ENCODE measurements at places on chromosomes 6 and 20.

DNA sequence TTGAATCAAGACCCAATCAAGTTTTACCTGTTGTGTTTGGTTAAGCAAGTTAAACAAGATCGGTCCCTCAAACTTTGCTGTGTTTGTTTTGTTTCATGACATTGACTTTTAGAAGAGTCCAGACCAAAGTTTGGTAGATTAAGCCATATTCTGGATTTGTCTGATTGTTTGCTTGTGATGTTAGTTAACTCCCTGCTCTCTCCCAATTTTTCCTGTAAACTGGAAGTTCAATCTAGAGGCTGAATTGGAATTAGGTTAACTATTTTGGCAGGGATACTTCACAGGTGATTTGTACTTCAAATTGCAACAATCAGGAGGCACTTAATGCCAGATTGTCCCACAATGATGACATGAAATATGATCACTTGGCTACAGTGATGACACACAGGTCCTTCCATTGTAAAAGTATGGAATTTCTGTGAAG, 13.6 kb upstream of the SH3BGRL2 start:
- no peak overlapping the region for H3K27ac ChIP-seq
- no peaks in the 10 kb centered on the region for H3K4me1 ChIP-seq
- no peak for DNase-seq
- no peak overlapping the region for H3K4me3 ChIP-seq
- no peaks in the 10 kb centered on the region for H3K27me3 ChIP-seq

DNA sequence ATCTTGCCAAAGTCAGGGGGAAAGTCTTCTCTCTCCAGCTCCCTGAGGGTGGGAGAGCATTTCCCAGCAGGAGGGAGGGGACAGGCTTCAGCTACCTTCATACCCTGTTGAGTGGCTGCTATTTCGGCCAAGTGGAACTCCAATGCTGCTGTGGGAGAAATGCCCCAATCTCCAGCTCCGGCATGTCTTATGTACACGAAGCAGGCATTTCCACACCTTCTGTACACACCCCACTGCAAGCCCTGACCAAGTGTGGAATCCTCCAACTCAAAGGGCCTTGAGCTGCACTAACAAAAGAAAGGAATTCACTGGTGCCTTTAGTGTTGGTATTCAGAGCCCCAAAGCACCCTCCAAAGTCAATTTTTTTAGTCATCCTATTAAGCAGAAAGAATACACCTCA, 313.6 kb upstream of the NT5E start:
- no peaks in the 10 kb centered on the region for H3K36me3 ChIP-seq
- H3K27ac ChIP-seq, result no peak overlapping the region
- DNase-seq, result no peak
- no peaks in the 10 kb centered on the region for H3K27me3 ChIP-seq
- H3K4me1 ChIP-seq, result no peaks in the 10 kb centered on the region

DNA sequence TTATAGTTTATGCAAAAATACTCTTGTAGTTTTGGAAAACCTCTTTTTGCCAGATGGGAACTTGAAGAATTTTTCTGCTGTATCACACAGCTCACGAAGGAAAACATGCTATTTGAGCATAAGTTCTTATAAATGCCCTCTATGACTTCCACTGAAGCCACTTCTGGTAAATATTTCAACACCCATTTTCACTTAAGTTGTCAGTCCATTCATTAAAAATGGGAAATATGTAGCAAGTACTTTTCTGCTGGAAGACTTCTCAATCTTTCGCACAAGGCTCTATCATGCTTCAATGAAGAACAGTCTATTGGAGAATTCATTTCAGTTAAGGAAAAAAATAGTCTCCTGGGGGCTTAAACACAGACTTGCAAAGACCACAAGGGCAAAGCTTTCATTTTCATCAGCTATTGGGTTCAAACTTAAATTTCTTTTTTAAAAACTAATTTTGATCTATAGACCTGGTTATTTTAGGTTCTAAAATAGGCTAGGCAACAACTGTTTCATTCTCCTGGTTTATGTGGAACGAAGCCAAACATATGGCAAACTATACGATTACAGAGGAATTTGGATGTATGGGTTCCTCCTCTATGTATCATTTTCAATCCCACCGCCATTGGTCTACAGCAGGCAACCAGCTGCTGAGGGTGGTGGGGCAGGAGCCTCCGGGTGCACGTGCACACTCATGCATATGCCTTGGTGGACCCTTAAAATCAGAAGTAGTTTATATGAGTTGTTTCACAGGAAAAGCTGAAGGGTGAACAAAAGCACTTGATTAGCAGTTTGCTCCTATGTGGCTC, 38.7 kb downstream of the LAMA4 start:
- no peak overlapping the region for H3K4me3 ChIP-seq
- H3K27ac ChIP-seq, result no peak overlapping the region
- H3K27me3 ChIP-seq, result no peaks in the 10 kb centered on the region
- no peaks in the 10 kb centered on the region for H3K36me3 ChIP-seq
- no peaks in the 10 kb centered on the region for H3K4me1 ChIP-seq

DNA sequence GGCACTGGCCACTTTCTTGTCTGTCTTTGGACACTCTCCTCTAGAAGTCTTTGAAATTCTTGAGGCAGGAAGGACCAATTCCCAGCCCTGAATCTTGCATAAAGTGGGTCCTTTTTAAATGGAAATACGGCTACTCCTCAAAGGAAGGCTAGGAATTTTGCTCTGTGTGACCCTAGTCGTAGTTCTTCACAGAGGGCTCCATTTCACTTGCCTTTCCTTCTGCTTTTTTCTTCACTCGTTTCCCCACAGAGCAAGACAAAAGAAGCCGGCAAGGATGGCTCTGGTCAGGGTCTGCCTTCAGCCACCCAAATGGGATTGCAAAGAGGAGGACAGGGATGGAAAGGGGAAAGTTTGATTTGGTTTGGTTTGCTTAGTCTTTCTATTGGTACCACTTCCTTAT, 25.8 kb downstream of the HLA-E start:
- H3K36me3 ChIP-seq, result no peaks in the 10 kb centered on the region
- H3K27me3 ChIP-seq, result no peaks in the 10 kb centered on the region
- no peak overlapping the region for H3K4me3 ChIP-seq

GRCh38 chr6:170089963-170090362, 200.9 kb downstream of the DLL1 start:
- H3K27ac ChIP-seq, result no peak overlapping the region
- no peaks in the 10 kb centered on the region for H3K36me3 ChIP-seq
- no peak for DNase-seq

- no peak overlapping the region for H3K27ac ChIP-seq
- DNase-seq, result no peak
- H3K4me3 ChIP-seq, result no peak overlapping the region
- no peaks in the 10 kb centered on the region for H3K36me3 ChIP-seq
Observed at GRCh38 chr6:26269531-26270485, 95.2 kb upstream of the BTN3A2 start.

- no peaks in the 10 kb centered on the region for H3K27me3 ChIP-seq
- no peak for DNase-seq
- no peak overlapping the region for H3K4me3 ChIP-seq
- no peak overlapping the region for H3K27ac ChIP-seq
Observed at GRCh38 chr6:167648501-167649278, 178.0 kb upstream of the AFDN start.

DNA sequence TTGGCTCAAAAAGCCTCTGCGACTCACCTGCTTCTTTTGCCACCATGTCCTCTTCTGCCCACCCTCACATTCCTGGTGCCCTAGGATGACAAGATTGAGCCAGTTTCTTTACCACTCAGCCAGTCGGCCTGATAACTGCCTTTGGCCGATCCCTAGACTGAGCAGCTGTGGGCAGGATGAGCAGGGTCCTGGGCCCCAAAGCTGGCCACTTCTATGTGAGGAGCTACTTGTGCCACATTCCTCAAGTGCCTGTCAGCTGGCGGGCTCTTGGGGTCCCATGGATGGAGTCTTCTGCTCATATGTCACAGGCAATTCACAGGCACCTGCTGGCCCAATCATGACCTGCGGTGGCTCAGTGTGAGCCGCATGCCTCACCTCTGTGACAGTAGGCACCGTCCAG, 16.5 kb downstream of the DYNLRB1 start:
- no peak overlapping the region for H3K4me3 ChIP-seq
- DNase-seq, result no peak
- H3K27me3 ChIP-seq, result no peaks in the 10 kb centered on the region

DNA sequence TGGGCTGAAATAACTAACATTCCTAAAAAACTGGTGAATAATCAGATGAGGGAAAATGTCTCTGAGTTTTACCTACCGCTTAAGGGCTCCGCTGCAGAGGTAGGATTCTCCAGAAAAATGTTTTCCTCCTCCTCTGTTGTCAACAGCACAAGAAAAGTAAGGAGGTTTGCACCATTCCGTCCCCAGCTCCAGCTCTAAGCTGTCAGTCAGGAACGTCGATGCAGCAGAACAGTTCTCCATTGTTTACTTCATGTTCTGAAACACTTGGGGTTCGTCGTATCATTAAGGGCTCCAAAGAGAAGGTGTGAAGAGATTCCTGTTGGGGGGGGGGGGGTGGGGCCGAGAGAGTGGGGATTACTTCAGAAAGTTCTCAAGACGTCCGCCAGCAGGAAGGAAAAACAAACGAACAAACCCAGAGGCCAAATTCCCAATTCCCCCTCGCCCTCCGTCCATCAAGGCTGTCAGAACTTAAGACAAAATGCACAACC, 734 bp downstream of the MMS22L start:
- H3K4me3 ChIP-seq, result peak overlapping the region; percentile 98
- no peaks in the 10 kb centered on the region for H3K36me3 ChIP-seq
- H3K27ac ChIP-seq, result peak overlapping the region; percentile 65
- no peak for DNase-seq

DNA sequence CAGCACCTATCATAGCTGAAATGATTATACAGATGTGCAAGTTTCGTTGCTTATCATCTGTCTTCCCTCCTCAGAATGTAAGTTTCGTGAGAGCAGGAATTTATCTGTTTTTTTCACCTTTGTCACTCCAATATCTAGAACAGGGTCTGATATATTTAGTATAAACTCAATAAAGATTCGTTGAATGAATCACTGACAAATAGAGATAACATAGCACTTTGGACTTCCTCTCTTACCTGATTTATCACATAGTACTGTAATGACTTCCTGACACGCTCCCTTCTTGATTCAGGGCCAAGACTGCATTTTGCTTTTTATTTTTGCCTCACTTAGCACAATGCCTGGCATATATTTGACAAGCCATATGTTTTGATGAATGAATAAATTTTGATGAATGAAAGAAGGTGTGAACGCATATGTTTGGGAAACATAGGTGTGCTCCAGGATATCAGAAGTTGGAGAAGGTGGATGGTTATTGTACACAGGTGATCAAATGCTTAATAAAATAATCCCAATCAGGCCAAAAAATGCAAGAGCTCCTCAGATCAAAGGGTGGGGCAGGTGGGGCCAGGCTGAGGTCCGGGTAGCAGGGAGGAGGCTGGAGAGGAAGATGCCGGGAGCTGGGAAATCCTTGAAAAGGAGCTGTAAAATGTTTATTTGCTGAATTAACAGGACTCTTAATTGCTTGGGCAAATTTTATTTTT, 33.0 kb downstream of the PIM1 start:
- H3K36me3 ChIP-seq, result no peaks in the 10 kb centered on the region
- H3K27me3 ChIP-seq, result no peaks in the 10 kb centered on the region
- no peak for DNase-seq
- H3K4me3 ChIP-seq, result no peak overlapping the region

GRCh38 chr20:39853050-39853449, 836.0 kb downstream of the MAFB start:
- no peaks in the 10 kb centered on the region for H3K36me3 ChIP-seq
- H3K4me3 ChIP-seq, result no peak overlapping the region
- no peaks in the 10 kb centered on the region for H3K4me1 ChIP-seq

DNA sequence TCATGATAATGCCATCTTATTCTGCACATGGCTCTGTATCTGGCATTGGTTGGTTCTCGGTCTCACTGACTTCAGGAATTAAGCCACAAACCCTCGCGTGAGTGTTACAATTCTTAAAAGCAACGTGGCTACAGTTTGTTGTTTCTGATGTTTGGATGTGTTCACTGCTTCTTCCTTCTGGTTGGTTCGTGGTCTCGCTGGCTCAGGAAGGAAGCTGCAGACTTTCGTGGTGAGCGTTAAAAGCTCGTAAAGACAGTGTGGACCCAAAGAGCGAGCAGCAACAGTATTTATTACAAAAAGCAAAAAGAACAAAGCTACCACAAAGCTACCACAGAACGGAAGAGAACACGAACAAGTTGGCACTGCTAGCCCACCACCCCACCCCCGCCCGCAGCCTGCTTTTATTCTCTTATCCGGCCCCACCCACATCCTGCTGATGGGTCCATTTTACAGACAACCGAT, 51.1 kb downstream of the MYLIP start:
- H3K4me1 ChIP-seq, result peaks cover 6% of the 10 kb centered on the region
- H3K27me3 ChIP-seq, result no peaks in the 10 kb centered on the region
- DNase-seq, result peak; percentile 30
- H3K4me3 ChIP-seq, result no peak overlapping the region
- peak overlapping the region; percentile 22 for H3K27ac ChIP-seq
- no peaks in the 10 kb centered on the region for H3K36me3 ChIP-seq

DNA sequence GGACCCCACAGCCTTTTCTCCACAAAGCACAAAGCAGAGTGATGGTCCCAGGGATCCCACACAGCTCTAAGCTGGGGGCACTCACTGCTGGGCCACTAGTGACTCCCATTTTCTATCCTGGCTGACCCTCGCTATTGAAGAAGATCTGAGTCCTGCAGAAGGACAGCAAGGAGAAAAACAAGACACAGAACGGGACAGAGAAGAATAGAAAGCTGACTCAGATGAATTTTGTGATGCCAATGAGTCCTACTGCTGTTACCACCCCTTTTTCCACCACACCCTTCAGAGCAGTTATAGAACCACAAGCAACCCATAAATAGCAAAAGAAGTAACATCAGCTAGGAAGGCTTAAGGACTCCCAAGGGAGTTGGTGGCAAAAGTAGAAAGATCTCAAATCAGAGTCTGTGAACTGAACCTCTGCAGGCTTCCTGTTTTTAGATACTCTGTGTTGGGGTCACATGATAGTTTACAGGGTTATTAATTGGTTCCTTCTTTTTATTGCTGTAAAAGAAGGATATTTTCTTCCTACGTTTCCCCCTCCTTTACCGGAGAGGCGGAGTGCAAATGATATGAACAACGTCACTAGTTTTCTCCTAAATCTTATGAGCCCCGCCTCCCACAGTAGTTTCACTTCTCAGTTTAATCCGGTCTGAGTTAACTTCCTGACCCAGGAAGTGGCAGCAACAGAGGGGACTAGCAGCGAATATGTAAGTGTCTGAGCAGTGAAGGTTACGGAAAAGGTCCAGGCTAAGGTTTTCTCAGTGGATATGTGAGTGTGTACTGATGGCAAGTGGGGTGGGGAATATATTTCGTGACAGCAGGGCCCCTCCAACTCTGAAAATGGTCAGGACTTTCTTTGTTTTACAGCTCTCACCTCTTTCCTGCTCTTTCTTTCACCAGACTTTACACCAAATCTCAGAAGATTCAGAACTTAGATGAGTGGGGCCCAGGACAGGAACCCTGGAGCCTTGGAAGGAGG, at the start of gene TRIM38:
TRIM38 (plus strand) TSS at position 654 of the 979 bp plus-strand sequence. CDS start 3,721 bp downstream, outside the sequence.
- H3K27me3 ChIP-seq, result no peaks in the 10 kb centered on the region
- H3K27ac ChIP-seq, result peak within 1 kb of the TSS; percentile 85
- DNase-seq, result peak; percentile 58
- H3K4me1 ChIP-seq, result peaks cover 60% of the 10 kb centered on the region
- H3K4me3 ChIP-seq, result peak within 1 kb of the TSS; percentile 58

DNA sequence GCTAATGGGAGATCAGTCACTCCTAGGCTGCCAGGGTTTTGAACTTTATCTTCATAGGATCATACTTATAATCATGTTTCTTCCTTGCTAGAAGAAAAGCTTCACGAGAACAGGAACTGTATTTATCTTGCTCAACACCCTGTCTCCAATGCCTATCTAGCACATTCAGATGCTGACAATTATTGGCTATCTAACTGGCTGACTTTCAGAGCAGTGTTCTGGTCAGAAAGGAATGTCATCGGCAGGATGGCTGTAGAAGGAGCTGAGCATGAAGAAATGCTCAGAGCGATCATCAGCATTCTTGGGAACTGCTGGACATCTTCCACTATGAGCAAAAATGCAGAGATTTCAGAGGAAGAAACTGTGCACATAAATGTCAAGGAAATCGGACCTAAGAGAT, 628.0 kb upstream of the NRSN1 start:
- H3K4me1 ChIP-seq, result no peaks in the 10 kb centered on the region
- DNase-seq, result no peak
- H3K4me3 ChIP-seq, result no peak overlapping the region
- no peaks in the 10 kb centered on the region for H3K36me3 ChIP-seq
- no peak overlapping the region for H3K27ac ChIP-seq

Measured in effector memory CD4-positive, alpha-beta T cell (primary cell).